ENCODE measurements at places on chromosomes 11 and 22.

- DNase-seq = no peak
Measured at GRCh38 chr22:24833881-24834495, 28.0 kb downstream of the SGSM1 start.

DNA sequence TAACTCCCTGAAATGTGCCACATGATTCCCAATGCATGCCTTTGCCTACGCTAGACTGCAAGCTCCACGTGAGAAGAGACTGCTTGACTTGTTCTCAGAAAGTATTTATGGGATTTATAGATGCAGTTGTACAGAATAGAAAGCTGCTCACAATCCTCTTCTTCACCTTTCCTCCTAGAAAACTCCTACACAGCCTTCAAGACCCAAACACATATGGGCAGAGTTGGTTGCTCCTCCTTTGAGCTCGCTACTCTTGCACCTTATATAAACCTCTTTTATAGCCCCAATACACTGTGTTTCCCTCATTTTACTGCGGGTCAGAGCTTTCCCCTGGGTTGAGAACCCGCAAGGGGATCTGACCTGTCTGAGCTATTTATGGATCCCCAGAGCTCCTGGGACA, 16.4 kb downstream of the C1QTNF6 start:
- DNase-seq = no peak

- no peak for DNase-seq
Measured at GRCh38 chr11:29119116-29119515, 897.7 kb downstream of the KCNA4 start.

- no peak for DNase-seq
Measured at GRCh38 chr22:37259540-37260029, 15.5 kb upstream of the RAC2 start.

GRCh38 chr22:37320726-37321677, 38.7 kb downstream of the CYTH4 start:
- no peak for DNase-seq

DNA sequence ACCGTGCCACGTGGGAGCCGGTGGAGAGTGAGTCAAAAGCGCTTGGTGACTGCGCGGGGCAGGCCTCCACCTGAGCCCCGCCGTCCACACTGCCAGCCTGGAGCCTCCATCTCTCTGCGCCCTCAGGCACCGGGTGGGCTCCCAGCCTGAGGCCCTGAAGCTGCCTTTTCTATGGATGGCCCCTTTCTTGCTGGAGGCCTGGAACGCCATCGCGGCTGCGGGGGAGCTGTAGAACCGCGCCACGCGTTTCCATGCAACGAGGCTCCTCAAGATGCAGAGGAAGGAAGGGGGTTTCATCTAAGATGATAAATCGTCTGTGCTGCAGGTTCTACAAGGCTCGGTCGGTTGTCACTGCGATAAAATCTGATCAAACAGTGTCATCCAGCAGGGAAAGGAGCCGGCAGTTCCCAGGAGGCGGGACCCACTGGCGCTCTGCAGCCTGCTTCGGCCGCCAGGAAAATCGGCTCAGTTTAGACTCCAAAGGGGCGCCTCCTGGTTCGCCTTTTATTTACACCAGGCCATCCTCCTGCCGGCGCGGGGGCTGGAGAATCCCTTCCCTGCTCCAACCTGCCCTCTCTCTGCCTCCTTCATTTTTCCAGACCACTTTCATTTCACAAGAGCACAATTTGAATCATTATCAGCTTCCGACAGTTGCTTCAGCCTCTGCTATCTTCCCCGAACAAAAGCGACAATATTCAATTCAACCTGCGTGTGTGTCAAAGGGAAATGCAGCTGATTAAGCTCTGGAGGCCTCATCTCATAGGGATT, 624.4 kb downstream of the BRD1 start:
- no peak for DNase-seq

- no peak for DNase-seq
Measured at GRCh38 chr11:103619480-103619879, 417.0 kb upstream of the DDI1 start.

GRCh38 chr11:61996933-61997332, 29.5 kb upstream of the FTH1 start:
- no peak for DNase-seq

DNA sequence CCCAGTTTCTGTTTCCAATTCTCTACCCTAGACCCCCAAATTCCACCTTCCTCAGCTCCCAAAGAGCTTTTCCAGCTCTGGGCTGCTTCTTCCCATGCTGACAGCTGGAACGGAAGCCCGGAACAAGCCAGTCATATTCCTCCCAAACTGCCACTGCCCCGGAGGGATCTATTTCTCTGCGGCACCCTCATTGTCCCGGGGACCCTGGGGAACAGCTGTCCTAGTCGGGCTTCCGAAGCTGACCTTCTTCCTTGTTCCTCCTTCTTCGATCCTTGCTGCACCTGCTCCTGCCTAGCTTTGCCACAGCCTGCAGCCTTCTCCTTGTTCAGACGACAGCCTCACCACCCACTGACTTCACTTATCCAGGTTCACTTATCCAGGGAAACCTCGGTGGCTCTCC, 105.7 kb downstream of the TSPAN18 start:
- no peak for DNase-seq

DNA sequence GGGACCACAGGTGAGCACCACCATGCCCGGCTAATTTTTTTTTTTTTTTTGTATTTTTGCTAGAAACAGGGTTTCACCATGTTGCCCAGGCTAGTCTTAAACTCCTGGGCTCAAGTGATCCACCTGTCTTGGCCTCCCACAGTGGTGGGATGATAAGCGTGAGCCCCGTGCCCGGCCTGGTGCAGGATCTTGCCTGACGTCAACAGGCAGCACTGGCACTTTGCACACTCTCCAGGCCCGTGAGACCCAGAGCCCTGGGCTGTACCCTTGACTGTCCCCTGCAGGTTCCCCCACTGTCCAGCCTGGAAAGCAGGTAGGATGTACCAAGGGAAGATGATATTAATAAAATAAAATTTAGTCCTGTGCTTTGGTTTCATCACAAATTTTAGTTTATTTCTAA, 29.1 kb upstream of the PANX2 start:
- DNase-seq = no peak

DNA sequence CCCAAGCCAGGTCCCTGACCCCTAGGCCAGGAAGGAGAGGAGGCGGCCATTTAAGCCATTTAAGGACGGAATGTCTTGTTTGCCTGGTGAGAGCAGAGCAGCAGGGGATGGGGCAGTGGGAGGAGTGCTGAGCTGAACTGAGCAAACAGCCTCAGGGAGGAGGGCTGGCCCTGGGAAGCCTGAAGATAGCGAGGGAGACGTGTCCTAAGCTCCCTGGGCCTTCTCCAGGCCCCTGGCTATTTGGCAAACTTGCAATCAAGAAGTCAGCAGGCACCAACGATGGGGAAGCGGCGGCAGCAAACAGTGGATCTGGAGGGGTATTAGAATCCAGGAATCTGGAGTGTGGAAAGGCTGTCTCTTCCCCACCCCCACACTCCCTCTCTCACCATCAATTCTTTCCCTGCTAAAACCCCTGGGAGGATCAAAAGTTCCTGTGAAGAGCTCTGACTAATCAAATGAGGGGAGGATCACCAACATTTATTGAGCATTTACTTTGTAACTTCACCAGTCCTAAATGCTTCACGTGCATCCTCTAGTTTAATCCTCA, 8.8 kb downstream of the BCL9L start:
- DNase-seq = no peak

DNA sequence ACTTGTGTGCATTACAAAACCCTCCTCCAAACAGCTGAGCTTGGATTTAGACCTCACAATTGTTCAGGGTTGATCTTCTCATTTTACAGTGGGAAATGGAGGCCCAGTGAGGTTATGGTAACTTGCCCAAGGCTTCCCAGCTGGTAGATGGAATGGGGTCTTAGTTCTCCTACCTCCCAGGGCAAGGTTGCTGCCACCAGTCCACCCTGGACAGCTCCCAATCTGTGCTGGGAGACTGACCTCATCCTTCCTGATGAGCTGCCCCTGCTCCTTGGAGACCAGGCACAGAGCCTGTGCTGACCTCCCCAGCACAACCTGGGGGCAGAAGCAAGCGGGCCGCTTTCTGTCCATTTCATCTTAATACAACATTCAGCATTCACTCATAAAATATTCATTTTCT, 190.7 kb downstream of the ST3GAL4 start:
- DNase-seq = no peak

DNA sequence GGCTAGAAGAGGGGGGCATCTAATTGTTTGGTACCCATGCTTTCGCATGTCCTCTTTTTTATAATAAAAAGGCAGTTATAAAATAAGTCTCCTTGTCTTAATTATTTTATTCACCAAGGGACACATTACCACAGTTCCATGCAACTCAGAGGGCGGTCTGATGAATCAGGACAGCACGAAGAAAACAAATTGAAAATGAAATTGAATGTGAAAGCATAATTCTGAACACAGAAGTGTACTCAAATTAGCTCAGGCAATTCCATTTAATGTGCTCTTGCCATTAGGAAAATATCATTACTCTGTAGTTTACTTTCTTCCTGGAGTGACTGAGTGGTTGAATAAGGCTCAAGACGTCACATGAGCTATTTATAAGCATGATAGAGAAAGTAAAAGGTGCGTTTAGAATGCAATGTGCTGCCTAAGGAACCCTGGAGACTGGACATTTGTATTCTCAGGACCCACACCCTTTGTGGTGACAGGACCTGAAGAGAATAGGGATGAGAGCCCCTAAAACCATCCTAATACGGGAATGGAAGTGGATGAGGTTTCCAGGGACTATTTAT, 59.6 kb downstream of the MTNR1B start:
- no peak for DNase-seq

GRCh38 chr11:33868647-33869461, 23.0 kb downstream of the LMO2 start:
- no peak for DNase-seq

- DNase-seq = no peak
Measured at GRCh38 chr11:57566905-57567514, 462 bp downstream of the UBE2L6 start.

- DNase-seq = no peak
Measured at GRCh38 chr11:2036863-2037486, 39.3 kb upstream of the H19 start.

GRCh38 chr11:132101881-132102280, 731.5 kb downstream of the NTM start:
- no peak for DNase-seq

- DNase-seq = no peak
Measured at GRCh38 chr22:27205492-27206373, 548.3 kb downstream of the MIAT start.

- DNase-seq = no peak
Measured at GRCh38 chr11:86990031-86990430, 34.8 kb upstream of the FZD4 start.

DNA sequence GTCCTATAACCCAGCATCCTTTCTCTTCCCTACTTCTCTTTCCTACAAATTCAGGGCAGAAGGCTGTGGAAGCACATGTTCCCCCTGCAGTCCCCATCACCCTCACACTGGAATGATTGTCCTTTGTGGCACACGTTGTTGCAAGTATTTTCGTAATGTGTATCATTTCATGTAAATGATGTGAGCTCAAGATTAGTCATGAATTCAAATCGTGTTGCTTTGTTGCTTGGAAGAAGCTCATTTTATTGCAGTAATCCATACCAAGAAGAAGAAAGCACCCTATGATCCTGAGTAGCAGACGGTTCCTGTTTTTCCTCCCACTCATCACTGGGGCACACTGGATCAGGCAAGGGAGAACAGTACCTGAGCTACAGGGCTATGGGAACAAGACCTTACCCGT, 173.4 kb downstream of the NCAM1 start:
- DNase-seq = no peak

DNA sequence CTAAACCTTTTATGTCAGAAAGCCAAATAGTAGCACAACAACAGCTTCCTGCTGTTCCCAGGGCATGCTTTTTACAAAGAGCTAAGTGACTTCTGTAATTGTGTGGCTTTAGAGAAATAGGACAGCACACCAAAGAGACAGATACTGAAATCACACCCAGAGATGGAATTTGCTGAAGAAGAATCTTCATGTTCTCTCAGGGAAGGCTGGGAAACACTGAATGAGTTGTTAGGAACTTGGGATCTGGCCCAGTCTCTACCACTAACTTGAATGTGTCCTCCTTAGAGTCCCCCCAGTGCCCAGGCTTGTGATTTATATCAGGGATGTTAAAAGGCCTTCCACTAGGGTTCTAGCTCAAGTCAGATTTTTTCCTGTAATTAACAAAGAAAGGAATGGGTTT, 175.2 kb downstream of the DBX1 start:
- DNase-seq = no peak

DNA sequence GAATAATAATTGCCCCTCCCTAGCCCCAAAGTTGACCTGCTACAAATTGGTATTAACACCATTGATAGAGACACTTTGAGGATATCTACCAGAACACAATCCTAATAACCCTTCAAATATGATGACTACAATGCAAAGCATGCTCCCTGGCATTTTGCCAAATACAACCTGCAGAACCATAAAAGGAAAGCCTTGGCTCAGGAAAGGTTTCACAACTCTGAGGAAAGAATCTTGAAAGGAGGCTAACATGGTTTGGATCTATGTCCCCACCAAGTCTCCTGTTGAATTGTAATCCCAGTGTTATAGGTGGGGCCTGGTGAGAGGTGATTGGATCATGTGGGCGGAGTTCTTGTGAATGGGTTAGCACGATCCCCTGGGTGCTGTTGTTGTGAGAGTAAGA, 140.4 kb upstream of the ARHGAP42 start:
- no peak for DNase-seq

GRCh38 chr22:37358917-37359316, 68.4 kb downstream of the ELFN2 start:
- no peak for DNase-seq

GRCh38 chr11:73308961-73309919, 1.2 kb downstream of the ARHGEF17 start:
- DNase-seq = no peak

DNA sequence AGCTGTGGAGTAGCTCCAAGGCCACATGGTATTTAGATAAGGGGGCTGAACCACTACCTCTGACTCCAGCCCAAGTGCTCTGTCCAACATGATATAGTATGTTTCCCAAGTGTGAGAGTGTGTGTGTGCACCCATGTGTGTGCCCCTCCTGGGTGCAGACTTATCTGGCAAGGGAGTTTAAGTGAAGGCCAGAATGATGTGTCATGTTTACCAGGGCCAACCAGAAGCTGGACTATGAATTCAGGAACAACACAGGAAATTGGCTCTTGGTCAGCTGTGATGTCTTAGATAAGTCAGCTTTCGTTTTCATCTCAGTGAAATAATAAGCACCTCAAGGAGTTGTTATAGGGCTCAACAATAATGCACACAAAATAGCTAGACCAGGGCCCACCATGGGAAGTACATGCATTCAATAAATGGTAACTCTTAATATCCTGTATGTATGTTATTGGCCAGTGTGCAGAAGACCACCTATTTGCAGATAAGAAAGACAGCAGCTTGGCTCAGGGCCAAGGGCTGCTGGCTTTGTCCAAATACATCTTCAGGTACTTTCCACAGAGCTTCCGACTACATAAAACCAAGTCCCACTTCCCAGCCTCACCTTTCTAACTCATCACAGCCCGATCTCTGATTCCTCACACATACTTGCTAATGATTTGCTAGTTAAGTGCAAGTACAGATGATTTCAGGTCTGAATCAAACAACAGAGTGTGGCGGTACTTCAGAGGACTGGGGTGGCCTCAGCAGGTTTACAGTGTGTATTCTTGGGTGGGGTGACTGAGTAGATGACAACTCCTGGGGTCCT, 120.9 kb downstream of the ME3 start:
- DNase-seq = no peak
